ENCODE measurements at places on chromosomes 4 and X.

DNA sequence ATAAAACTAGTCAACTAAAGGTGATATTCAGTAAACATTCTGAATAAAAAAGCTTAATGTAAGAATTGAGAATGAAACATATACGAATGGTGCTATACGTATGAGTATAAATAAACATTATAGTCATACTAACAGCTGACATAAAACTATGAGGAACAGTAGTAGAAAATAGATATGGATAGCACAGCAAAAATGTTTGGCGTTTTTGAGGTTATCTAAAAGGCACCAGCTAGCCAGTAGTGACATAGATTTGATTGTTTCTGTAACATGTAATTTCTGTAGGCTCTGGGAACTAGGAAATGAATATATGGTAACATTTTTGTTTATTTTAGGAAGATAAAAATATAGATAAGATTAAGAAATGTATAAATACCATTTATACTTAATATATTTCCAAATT lies 69.3 kb downstream of the SNX25 start:
- DNase-seq: no peak

- DNase-seq: no peak
Observed at GRCh38 chr4:151294833-151295496, 18.0 kb downstream of the PRSS48 start.

GRCh38 chrX:21934414-21934813 lies 6.1 kb upstream of the SMS start:
- DNase-seq: no peak

DNA sequence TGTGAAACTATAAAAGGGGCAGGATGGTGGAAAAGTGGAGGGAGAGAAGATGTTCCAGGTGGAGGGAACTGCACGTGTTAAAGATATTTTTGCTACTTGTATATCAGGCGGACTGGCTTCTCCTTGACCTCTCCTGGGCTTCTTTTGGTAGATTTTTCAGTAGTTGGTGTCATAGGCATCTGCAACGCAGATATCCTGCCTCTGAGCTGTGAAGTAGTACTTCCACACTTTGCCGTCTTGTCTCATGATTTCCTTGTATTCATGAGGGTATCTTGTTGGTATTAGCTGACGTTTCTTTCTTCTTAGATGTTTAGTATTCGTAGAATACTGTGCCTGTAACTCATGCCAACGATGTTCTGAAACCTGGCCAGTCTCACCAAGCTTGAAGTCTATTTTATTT lies 81.0 kb downstream of the WWC2 start:
- no peak for DNase-seq

GRCh38 chr4:11624370-11624769 lies 195.7 kb upstream of the HS3ST1 start:
- no peak for DNase-seq

GRCh38 chr4:21474195-21474594 lies 474.4 kb downstream of the KCNIP4 start:
- DNase-seq: no peak

DNA sequence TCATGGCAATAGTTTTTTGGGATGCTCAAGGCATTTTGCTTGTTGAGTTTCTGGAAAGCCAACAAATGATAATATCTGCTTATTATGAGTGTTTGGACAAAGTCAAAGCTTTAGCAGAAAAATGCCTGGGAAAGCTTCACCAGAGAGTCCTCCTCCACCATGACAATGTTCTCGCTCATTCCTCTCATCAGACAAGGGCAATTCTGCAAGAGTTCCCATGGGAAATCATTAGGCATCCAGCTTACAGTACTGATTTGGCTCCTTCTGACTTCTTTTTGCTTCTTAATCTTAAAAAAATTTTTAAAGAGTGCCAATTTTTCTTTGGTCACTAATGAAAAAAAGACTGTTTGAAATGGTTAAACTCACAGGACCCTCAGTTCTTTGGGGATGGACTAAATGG lies 136.3 kb downstream of the UBE2K start:
- DNase-seq: no peak

GRCh38 chrX:96989830-96990571 lies 106.3 kb downstream of the RPA4 start:
- no peak for DNase-seq

GRCh38 chr4:58749206-58749605 lies 1639.0 kb upstream of the IGFBP7 start:
- no peak for DNase-seq

DNA sequence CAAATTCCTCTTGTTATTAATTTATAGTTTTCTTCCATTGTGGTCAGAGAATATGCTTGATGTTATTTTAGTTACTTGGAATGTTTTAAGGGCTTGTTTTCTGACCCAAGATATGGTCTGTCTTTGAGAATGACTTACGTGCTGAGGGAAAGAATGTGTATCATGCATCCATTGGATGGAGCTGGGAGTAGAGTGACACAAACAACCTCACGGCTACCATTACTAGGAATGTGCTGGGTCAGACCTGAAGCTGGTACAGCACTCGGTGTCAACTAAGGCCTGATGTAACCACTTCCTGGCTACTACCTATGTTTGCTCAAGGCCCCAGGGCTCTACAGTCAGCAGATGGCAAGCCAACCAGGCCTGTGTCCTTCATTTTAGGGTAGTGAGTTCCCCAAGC lies 257.8 kb downstream of the FAT4 start:
- DNase-seq: no peak

GRCh38 chr4:38242822-38243387 lies 282.7 kb downstream of the PTTG2 start:
- DNase-seq: no peak

DNA sequence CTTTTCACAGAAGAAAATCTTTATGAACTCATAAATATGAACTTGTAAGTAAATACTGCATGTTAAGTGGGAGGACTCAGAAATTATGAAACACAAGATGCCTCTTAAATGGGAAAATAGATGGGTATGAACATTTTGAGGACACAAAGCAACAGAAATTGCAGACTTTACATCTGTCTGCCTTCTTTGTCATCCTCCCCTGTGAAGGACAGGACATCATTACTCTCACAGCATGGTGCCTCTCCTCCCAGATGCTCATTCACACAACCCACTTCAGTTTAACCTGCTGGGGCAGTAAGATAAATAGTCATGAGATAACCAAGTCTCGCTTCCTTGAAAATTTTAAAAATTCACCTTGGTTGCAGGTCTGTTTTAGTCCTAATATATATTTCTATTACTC lies 144.5 kb downstream of the APBB2 start:
- no peak for DNase-seq

DNA sequence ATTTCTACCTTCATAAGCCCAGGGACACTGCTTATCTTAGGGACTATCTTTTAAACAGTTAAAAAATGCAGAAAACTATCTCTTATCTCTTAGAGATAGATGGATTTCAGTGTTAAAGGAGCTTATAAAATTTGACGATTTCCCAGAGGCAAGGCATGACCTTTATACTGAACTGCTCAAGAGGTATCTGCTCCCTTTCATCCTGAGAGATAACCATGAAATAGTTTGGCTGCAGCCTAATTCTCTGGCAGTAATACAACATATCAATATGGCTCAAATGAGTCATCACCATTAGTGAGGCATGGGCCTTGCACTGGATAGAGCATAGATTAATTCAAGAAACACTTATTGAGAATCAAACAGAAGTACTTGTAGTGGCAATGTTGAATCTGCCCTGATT lies 348.2 kb upstream of the GRIA3 start:
- no peak for DNase-seq

- DNase-seq: no peak
Observed at GRCh38 chr4:6562931-6563901, 11.8 kb upstream of the MAN2B2 start.

- no peak for DNase-seq
Observed at GRCh38 chr4:169934794-169935429, 91.3 kb downstream of the MFAP3L start.

Measured in stimulated activated CD4-positive, alpha-beta T cell treated with anti-CD3 and anti-CD28 coated beads, Interleukin-2, amount 100 ng/mL, for 4 hours (primary cell).